HTR-8/SVneo (cell line): ENCODE measurements at places on chromosomes 4 and X.
A peak's percentile ranks its signal among the peaks of the same experiment; 100 is the strongest.

- DNase-seq, result no peak
Measured at GRCh38 chr4:139972305-139972704, 181.7 kb downstream of the MAML3 start.

DNA sequence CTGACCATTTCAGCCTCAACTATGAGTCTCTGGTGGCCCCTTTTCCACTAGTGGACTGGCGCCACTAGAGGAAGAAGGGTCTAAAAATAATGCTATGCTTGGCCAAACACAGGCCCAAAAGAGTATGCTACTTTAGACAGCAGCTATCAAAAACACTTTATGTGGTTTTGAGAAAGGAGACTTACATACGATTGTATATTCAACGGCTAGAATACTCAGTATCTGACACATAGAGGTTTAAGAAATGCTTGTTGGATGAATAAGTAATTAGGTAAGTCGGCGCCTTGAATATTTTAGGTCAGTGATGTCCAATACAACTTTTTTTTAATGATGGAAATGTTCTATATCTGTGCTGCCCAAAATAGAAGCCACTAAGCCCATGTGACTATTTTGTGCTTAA, 25.7 kb upstream of the TMPRSS11A start:
- no peak for DNase-seq

DNA sequence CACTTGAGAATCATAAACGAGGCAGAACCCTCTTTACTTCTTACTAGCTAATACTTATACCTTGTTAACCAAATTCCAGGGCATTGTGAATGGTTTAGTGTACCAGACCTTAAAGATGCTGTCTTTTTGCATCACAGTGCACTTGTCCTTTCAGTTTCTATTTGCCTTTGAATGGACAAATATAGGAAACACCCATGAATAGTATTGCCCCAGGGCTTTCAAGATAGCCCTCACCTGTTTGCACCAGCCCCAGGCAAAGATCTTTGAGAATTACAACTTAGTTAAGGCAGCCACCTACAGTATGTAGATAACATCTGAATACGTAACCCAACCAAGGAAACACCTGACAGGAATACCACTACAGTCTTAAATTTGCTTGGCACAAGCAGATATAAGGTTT, 60.8 kb upstream of the CT45A1 start:
- DNase-seq, result no peak

- DNase-seq, result no peak
Measured at GRCh38 chrX:23907111-23907497, 634 bp downstream of the APOO start.

DNA sequence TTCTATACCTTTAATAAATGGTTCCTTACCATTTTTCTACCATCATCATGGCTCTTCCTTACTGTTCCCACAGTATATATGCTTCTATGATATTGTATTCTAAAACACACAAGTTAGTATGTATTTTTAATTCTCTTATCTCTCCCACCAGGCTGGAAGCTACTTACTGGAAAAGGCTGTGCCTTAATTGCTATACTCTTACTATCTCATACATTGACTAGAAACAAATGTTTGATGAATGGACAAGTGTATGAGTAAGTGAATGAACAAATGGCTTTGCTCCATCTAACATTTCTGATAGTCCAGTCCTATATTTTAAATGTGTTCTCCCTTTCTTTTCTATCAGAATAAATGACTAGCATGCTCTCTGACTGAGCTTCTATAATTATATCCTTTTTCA, 320.8 kb upstream of the RASGEF1B start:
- no peak for DNase-seq

DNA sequence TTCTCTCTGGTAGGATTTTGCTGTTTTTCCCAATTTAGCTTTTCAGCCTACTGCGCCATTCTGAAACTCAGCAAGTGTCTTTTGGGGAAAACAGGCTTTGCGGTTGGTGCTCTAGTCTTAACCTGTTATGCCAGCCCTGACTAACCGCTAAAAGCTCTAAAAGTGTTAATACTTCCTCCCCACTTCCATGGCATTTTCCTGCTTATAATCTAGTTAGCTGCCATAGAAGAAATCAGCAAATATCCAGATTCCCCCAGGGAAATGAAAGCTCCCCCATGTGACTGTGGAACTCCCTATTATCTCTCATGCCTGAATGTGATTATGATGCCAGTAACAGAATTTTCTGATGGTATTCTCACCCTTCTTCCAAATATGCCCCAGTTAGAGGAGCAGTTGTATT, 28.7 kb upstream of the GYPA start:
- DNase-seq, result no peak

DNA sequence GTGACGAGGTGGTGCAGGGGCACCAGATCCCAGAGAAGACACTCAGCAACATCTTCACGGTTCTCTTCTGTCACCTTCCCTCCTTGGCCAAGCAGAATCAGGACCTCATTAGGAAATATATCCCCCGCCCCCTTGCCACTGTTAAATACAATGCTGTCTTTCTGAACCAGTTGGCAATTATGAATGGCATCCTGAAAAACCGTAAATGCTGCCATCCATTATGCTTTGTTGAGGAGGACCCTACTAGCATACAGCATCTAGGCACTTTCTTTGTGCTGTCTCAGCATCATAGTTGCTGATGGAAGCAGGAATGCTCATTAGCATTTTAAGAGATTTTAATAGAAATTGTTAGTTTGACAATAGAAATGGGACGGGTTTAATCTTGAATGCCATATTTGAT, 138.5 kb downstream of the DCLK2 start:
- DNase-seq, result no peak

- no peak for DNase-seq
Measured at GRCh38 chrX:117743469-117744251, 372.9 kb downstream of the KLHL13 start.

DNA sequence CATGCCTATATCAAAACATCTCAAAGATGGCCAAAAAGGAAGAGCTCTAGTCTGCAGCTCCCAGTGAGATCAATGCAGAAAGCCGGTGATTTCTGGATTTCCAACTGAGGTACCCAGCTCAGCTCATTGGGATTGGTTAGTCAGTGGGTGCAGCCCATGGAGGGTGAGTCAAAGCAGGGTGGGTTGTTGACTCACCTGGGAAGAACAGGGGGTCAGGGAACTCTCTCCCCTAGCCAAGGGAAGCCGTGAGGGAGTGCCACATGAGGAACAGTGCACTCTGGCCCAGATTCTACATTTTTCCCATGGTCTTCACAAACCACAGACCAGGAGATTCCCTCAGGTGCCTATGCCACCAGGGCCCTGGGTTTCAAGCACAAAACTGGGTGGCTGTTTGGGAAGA, 57.3 kb upstream of the FGF16 start:
- DNase-seq, result no peak

- no peak for DNase-seq
Measured at GRCh38 chr4:58541926-58542325, 1431.7 kb upstream of the IGFBP7 start.

GRCh38 chr4:6180841-6181631, 19.3 kb downstream of the JAKMIP1 start:
- no peak for DNase-seq

DNA sequence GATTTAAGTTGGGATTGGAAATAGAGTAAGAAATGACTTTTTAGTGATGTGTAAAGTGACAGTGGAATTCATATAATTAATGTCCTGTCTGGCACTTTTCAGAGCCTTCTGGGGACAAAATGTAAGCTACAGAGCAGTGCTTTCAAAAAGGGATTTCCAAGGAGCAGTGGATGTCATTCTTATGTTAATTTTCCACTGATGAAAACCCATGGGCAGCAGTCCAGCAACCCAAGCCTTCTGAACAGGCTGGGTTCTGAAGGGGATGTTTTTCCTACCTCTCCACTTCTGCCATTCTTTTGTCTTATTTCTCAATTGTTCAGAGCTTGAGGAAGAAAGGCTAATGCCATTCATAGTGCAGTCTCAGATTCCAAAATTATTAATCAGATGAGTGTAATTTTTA, 717.6 kb upstream of the HS3ST1 start:
- no peak for DNase-seq

- DNase-seq, result no peak
Measured at GRCh38 chr4:13597604-13598003, 29.9 kb downstream of the BOD1L1 start.

GRCh38 chr4:160265014-160265413, 1162.1 kb downstream of the RAPGEF2 start:
- no peak for DNase-seq

DNA sequence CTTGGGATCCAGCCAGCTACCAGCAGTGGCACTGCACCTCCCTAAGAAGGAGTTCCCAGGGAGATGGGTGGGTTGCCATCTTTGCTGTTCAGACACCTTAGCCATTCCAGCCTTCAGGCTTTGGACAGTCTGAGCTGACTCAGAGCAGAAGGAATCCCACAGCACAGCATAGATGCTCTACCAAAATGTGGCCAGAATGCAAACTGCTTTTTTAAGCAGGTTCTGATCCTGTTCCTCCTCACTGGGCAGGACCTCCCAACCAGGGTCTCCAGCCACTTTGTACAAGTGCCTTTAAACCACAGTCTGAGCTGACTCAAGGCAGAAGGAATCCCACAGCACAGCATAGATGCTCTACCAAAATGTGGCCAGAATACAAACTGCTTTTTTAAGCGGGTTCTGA, 209.0 kb downstream of the NPNT start:
- DNase-seq, result no peak

GRCh38 chr4:1244978-1245471, 3.9 kb downstream of the CTBP1 start:
- DNase-seq, result no peak

- DNase-seq, result no peak
Measured at GRCh38 chr4:81165861-81166430, 49.1 kb downstream of the PRKG2 start.

- no peak for DNase-seq
Measured at GRCh38 chr4:138003248-138003647, 238.9 kb downstream of the SLC7A11 start.

- DNase-seq, result no peak
Measured at GRCh38 chrX:82775426-82775825, 732.7 kb upstream of the POU3F4 start.

DNA sequence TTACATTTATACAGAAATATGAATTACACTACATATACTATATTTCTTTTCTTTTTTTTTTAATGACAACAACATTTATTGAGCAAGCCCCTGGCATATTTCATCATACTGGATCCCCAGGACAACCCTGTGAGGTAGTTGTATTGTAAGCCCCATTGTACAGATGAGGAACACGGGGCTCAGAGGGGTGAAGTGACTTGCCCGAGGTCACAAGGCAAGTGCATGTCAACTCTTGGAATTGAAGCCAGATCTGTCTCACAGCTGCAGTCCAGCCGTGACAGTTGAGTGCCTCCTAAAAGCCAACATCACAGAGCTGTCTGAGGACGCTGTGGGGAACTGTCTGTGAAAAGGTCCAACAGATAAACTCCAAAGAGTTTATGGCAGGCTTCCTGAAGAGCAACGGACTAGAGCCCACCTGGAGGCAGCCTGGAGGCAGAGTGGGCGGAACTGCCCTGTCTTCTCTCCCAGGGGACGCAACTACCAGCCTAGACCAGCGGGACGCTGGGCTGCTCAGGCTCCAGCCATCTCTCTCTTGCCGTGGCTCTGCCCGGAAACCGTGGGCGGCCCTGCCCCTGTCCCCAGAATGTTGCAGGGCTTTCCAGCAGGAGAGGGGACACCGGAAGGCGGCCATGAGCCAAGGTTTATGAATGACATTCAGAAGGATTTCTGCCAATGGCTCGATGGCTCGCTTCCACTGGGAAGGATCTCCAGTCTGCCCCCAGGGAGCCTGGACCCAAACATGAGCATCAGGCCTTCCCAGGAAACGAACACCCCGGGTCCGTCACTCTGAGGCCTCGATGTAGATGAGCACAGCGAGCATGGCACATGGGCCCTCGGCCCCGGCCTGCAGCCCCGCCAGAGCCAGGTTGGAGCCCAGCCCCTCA, 50.1 kb downstream of the CFAP299 start:
- no peak for DNase-seq

- DNase-seq, result no peak
Measured at GRCh38 chrX:139202742-139203420, 327.7 kb upstream of the F9 start.

GRCh38 chr4:30825008-30825770, 105.0 kb downstream of the PCDH7 start:
- DNase-seq, result peak; percentile 12

DNA sequence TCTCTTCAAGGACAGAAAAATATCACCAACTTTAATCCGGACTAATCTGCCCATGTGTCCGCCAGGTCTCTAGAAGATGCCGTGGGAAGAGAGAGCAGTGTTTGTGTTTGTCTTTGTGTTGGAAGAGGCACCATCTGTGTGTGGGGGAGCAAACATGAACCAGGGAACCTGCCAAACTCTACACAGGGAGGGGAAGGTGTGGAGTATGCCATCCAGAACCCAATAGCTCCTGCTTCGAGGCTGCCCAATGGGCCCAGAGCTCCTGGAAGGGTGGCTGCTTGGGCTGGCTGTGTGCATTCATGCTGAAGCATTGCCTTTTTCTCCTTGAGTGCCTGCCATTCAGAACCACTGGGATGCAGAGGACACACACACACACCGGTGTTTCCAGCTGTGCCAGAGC, 536.2 kb downstream of the MID1IP1 start:
- DNase-seq, result no peak

DNA sequence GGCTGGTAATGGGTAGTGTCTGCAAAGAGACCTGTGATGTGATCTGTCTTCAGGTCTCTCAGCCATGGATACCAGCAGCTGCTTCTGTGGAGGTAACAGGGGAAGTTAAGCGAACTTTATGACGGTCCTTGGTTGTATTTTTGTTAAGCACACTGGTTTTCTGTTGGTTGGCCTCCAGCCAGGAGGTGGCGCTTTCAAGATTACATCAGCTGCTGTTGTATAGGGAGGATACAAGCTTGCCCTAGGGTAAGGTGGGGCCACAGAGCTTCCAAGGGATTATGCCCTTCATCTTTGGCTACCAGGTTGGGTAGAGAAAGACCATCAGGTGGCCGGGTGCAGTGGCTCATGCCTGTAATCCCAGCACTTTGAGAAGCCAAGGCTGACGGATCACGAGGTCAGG, 834.2 kb upstream of the GALNTL6 start:
- no peak for DNase-seq

DNA sequence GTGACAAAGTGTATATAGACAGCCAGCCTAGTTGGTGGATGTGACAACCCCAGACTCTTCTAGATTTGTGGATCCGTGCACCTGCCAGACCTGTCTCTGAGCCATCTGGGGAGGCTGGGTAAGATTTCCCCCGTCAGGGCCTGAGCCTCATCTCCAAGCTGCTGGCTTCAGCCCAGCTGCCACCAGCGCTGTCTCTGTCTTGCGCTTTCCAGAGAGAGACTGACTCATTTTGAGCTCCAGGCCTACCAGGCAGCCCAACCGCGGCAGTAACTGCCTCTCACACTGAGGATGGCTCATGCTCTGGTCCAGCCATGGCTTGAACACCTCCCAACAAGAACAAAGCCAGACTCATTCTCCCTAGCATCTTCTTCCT, 26.4 kb downstream of the NOP14 start:
- no peak for DNase-seq

GRCh38 chrX:15496824-15497223, 3.7 kb upstream of the PIR start:
- DNase-seq, result no peak
